ENCODE measurements at places on chromosomes 12 and 14. TPM values are rescaled to one million over a fixed set of nuclear protein-coding genes. Genes with fewer than 3 reads are reported as not detected.

ARG2 gene
- 1.0 TPM for total RNA-seq

GAS2L3 gene
- 19.3 TPM for total RNA-seq

TAS2R20 gene
- 6.3 TPM for total RNA-seq

KITLG gene
- 14.6 TPM for total RNA-seq

TMEM263 gene
- 42.3 TPM for total RNA-seq

GPR135 gene
- 2.6 TPM for total RNA-seq

TAS2R13 gene
- 4.2 TPM for total RNA-seq

CCDC197 gene
- not detected for total RNA-seq

ULK1 gene
- total RNA-seq: 5.7 TPM

FGD4 gene
- 51.1 TPM for total RNA-seq

CCDC175 gene
- total RNA-seq: not detected

SERPINA4 gene
- total RNA-seq: not detected

GPR65 gene
- total RNA-seq: 0.52 TPM

KERA gene
- 56.4 TPM for total RNA-seq

PKP2 gene
- 5.2 TPM for total RNA-seq

KRT78 gene
- not detected for total RNA-seq

RTRAF gene
- total RNA-seq: 60.5 TPM

PTPRO gene
- 2.1 TPM for total RNA-seq

CSRP2 gene
- total RNA-seq: 20.4 TPM

PGF gene
- total RNA-seq: 8.9 TPM

GPRC5D gene
- not detected for total RNA-seq

ITGA7 gene
- total RNA-seq: 123 TPM

CFAP54 gene
- 2.1 TPM for total RNA-seq

CFAP73 gene
- not detected for total RNA-seq

AKAP3 gene
- total RNA-seq: 1.0 TPM

TC2N gene
- 5.7 TPM for total RNA-seq

OTOGL gene
- total RNA-seq: 0.52 TPM

SLC2A13 gene
- 8.4 TPM for total RNA-seq

P2RX2 gene
- not detected for total RNA-seq

LARP4 gene
- total RNA-seq: 37.6 TPM

CLEC4C gene
- total RNA-seq: not detected

TPPP2 gene
- not detected for total RNA-seq

LRRIQ1 gene
- total RNA-seq: not detected

DDIT3 gene
- total RNA-seq: 11.5 TPM

PLD4 gene
- total RNA-seq: 7.8 TPM

KRT75 gene
- not detected for total RNA-seq

TMEM132D gene
- 1.6 TPM for total RNA-seq

FZD10 gene
- 5.7 TPM for total RNA-seq

LBHD2 gene
- not detected for total RNA-seq

RNF212B gene
- not detected for total RNA-seq

RNFT2 gene
- total RNA-seq: 1.0 TPM

RIN3 gene
- total RNA-seq: 4.7 TPM

MMP17 gene
- 6.3 TPM for total RNA-seq

TFCP2 gene
- 14.6 TPM for total RNA-seq

FAM90A1 gene
- total RNA-seq: 0.52 TPM

Data from skeletal muscle tissue (tissue), 5 donors.